T-helper 17 cell (primary cell): ENCODE measurements at places on chromosomes 5 and 9.

DNA sequence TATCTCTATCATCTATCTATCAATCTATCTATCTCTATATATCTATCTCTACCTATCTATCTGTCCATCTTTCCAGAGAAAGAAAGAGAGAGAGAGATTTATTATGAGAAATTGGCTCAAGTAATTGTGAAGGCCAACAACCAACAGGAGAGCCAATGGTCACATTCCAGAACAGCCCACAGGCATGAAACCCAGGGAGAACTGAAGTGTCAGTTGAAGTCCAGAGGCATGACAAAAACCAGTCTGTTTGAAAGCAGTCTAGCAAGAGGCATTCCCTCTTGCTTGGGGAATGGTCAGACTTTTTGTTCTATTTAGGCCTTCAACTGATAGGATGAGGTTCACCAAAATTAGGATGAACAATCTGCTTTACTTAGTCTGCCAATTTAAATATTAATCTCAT, 87.6 kb upstream of the PLCXD3 start:
- DNase-seq: no peak

- DNase-seq: no peak
Observed at GRCh38 chr5:44770780-44771717, 37.7 kb upstream of the MRPS30 start.

DNA sequence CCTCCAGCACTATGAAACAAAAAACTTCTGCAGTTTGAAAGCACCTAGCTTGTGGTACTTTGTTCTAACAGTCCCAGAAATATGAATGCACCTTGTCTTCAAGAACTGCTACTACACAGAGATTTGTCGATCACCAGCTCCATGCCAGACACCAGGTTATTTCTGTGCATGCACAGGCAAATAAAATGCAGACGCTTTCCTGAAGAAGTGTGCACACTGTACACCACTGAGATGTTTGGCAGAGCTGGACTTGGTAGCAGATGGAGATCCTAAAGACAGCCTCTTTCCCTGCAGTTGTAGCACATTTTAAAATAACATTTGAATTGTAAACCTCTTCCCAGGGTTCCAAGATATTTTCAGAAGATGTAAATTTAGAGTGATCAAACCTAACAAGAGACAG, 730.0 kb downstream of the MTRR start:
- DNase-seq: no peak

DNA sequence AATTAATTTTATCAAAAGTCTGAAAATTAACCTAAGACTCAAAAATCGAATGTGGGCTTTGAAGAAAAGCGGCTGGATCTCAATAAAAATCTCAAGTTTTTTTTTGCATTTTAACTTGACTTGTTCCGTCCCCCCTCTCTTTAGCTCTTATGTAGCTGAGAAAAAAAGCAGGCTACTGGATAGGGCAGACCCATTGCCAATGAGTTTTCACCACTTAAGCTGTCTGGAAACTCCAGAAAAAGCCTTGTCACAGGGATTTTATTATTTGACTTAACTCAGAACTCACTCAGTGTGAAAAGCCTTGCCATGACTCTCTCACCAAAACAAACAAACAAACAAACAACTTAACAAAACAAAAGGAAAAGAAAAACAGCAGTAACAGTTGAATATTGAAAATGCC, 247.4 kb downstream of the CDH9 start:
- DNase-seq: no peak

- no peak for DNase-seq
Observed at GRCh38 chr5:154465169-154465568, 12.9 kb downstream of the HAND1 start.

DNA sequence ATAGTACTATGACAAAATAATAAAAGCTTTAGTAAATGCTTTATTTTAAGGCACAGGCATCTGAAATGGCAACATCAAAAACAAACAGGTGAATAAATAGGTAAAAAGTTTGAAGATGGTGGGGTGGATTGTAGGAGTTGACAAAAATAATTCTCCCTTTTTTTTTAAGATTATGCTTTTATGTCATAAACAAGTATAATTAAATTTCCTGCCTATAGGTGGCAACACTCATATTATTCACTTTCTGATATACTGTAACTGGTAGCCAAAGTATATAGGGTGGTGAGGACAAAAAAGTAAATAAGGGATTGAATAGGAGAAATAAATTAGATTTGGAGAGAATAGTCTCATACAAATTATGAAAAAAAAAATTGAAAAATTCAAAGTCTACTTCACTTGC, 120.0 kb upstream of the ACOT12 start:
- DNase-seq: no peak

DNA sequence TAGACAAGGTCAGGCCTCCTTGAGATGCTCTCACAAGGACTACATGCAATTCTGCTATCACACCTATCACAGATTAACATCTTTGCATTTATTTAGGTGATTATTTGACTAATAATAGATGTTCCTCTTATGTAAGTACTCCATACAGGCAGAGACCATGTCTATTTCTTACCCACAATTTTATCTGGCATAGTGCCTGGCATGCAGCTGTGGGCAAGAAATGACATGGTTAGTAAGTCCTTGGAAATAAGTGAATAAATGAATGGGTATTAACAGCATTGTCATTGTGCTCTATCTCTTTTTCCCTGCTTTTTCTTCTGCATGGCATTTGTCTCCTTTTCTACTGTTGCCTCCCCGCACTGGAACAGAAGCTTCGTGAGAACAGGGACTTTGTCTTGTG, 49.4 kb downstream of the SLC22A5 start:
- no peak for DNase-seq

- no peak for DNase-seq
Observed at GRCh38 chr9:106277966-106278365, 583.6 kb downstream of the TMEM38B start.

DNA sequence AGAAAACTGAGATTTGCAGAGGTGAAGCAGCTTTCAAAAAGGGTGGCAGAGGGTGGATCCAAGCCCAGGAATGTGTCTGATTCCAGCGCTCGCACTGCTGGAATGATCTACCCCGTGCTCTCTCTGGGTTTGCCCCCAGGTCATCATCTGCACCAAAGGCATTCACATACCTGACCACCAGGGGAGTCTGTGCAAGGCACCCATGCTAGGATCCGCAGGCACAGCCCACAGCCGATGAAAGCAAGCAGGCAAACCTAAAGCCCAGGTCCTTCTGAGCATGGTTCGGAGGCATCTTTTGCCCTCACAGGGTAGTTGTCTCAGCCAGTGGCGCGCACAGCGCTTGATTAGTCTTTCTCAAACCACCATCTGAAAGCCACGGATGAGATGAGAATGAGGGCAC, 56.6 kb downstream of the TEK start:
- DNase-seq: no peak

GRCh38 chr5:17772232-17772631, 138.0 kb downstream of the TAF11L14 start:
- no peak for DNase-seq

DNA sequence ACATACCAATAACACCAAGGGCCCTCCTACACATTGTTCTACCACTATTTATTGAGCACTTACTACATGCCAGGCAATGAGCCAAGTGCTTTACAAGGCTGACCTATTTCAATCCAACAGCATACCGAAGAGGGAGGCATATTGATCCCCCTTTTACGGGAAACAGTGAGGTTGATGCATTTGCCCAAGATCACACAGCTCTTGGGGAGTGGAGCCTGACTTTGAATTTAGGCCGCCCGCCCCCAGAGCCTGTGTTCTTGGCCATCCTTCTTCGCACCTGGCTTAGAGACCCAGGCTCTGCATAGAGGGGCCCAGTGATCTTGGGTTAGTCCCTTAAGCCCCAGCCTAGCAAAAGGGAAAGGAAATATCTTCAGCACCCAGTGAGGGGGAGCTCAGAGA, 158.1 kb upstream of the IER5L start:
- DNase-seq: no peak

GRCh38 chr5:154207204-154207603, 16.7 kb downstream of the GALNT10 start:
- DNase-seq: no peak

- no peak for DNase-seq
Observed at GRCh38 chr5:141846031-141846430, 32.2 kb downstream of the PCDH1 start.

- DNase-seq: no peak
Observed at GRCh38 chr5:133853646-133854365, 114.6 kb downstream of the C5orf15 start.

DNA sequence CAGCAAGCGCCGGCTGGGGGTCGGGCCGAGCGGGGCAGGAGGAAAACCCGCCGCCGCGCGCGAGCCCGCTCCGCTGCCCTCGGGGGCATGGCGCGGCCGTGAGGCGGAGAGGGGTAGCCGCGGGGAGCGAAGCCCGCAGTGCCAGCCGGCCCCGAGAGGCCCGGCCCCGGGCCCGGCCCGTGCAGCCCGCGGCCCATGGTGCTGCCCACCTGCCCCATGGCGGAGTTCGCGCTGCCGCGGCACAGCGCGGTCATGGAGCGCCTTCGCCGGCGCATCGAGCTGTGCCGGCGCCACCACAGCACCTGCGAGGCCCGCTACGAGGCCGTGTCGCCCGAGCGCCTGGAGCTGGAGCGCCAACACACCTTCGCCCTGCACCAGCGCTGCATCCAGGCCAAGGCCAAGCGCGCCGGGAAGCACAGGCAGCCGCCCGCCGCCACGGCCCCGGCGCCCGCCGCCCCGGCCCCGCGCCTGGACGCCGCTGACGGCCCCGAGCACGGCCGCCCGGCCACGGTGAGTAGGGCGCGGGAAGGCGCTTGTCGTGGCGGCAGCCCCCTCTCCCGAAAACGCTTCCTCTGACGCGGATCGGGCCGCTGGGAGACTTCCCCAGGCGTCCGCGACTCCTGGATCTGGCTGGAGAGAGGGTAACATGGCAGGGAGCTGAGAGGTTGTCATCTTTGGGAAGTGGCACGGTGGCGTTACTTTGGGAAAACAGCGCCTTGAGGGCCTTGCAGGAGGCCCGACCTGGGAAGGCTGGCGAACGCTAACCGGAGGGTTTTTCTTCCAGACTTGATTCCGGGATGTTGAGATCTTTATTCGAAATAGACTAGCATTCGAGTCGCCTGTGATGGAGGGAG, 523 bp downstream of the MAML1 start:
- peak; percentile 30 for DNase-seq

DNA sequence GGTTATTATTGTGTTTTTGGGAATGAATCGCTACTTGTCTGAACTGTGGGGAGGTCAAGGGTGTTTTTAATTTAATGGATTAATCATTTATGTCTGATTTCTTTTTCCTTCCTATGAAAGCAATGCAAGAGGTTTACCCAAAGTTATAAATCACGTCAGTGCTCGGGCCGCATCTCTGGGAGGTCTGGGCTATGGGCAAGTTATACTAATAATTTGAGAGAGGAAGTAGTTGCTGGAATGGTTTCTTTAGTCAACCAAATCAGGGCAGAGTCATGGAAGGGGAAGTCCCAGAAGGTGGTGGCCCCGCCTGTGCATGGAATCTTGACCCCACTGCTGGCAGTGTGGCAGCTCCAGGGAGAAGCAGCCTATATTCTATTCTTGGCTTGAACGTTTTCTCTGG, 180.2 kb downstream of the HSPA4 start:
- DNase-seq: no peak

DNA sequence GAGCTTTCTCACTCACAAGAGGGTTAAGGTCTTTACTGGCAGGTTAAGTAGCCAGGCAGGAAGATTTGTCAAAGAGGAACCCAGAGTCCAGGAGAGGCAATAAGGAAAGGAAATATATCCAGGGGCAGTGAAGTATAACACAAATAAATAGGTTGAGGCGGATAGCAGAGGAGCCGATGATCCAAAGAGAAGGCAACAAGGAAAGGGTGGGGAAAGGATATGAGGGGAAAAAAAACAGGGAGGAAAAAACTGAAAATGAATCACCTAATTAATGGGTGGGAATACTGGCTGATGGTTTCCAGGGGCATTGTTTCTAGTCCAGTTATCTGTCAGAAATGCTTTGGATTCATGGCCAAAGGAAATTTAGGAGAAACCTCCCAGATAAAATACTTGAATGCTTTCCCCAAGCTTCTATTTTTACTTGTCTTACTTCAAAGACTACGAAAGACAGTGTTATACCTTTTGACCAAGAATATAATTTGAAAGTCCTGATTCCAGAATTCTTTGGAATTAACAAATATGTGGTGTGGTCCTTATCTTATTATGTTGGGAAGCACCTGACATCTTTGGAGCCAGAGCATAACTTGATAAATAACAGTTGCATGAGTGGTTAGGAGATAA, 146.5 kb downstream of the AOPEP start:
- no peak for DNase-seq

- DNase-seq: no peak
Observed at GRCh38 chr5:103511554-103511885, 51.1 kb downstream of the NUDT12 start.

DNA sequence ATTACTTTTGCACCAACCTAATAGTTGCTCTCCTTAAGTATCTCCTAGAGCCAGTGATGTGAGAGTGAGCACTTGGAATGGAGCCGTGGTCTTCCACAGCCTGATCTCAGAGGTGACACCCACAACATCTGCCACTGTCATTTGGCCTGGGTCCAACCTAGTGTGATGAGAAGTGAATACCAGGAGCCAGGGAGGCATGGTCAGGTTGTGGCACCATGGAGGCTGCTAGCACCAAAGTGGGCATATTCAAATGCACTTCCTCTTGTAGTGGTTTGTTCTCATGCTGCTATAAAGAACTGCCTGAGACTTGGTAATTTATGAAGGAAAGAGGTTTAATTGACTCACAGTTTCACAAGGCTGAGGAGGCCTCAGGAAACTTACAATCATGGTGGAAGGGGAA, 22.6 kb upstream of the CEP72 start:
- DNase-seq: no peak

- DNase-seq: no peak
Observed at GRCh38 chr5:124133406-124133805, 613.0 kb downstream of the ZNF608 start.

DNA sequence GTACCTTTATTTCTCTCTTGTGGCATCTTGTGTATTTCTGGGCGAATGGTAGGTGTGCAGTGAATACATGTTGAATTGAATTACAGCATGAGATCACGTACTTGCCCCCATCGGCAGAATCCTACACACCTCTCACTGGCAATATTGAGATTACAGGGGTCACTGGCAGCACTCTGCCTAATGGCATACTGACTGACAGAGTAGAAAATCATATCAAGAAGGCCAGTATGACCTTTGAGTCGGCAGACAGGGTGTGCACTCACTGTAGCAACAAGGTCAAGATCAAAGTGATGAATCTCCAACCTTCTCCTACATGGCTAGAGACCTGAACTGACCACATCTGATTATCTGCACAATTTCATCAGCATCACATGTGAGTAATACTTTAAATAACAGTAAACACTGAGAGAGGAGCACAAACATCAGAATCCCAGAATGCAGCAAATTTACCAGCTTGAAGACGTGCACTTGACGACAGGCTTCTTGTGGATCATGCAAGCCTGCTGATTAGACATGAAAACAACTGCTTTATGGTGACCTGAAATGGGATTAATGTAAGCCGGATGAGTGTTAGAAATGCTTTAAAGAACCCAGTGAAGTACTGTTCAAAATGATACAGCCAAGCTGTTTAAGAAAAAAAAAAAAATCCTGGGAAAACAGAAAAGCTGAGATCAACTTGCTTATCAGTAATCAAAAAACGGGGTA, 267.1 kb upstream of the EFNA5 start:
- DNase-seq: no peak

DNA sequence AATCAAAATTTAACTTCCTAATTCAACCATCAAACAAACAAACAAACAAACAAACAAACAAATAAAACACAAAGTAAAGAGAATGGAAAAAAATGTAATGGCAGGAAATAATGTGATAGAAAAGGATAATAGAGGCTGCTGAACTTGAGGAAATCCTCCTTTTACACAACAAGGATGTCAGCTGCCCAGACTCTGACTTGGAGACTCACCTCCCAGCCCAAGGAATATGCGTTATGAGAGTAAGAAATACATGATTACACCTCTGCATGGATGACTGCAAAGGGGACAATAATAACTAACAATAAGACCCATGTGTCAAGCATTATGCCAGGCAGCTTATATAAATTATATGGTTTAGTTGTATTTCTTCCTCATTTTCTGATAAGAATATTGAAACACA, 46.6 kb upstream of the JAK2 start:
- DNase-seq: no peak
